ENCODE measurements at places on chromosomes 7 and 10.

- DNase-seq: peak; percentile 73
Observed at GRCh38 chr10:119416855-119417254, 125.7 kb downstream of the RGS10 start.

DNA sequence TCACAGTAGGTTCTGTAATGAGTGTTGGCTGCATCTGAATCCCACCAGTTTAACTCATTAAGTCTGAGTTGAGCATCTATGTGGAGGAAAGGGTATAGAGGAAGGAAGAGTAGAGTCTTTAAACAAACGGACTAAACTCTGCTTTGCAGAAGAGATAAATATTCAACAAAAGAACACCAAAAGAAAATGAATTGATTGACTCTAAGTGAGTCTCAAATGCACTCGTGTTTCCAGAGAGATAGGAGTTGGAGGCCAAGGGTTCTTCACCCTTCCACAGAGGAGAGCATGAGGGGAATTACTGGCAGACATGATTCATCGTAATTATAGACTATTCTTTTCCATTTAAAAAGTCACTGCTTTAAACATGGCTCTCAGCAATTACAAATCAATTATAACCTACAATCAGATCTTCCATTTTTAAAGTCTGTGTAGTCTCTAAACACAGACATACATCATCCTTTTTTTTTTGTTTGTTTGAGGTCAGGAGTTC, 56.3 kb downstream of the PLPP4 start:
- DNase-seq: no peak

DNA sequence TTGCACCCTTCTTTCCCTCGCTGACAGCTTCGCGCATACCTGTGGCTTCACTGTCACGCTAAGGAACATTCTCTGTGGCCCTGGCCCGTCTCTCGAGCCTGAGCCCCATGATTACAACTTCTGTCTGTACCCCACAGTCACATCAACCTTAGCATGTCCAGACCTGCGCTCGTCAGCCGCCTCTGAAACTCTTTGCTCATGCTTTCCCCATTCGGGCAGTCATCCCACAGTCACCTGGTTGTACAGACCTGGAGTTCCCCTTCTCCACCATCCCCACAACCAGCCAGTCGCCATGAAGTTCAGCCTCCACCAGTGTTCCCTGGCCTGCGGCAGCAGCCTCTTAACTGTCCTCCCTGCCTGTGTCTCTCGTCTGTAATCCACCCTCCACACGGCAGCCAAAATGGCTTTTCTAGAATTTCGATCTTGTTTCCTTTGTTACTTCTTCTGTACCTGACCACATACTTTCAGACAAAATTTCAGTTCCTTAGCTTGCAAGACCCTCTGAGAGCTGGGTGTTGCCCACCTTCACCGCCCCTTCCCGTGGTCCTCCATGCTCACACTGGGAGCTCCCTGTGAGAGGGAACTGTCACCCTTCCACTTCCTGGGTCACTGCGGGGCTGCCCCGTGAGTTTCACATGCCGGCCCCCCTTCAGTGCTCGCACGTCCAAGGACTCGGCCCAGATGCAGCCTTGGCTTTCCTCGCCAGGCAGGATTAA, 229.2 kb downstream of the CELF2 start:
- DNase-seq: no peak

- DNase-seq: no peak
Observed at GRCh38 chr10:113326160-113327111, 226.4 kb upstream of the HABP2 start.

- no peak for DNase-seq
Observed at GRCh38 chr10:117972168-117972837, 74.4 kb downstream of the RAB11FIP2 start.

DNA sequence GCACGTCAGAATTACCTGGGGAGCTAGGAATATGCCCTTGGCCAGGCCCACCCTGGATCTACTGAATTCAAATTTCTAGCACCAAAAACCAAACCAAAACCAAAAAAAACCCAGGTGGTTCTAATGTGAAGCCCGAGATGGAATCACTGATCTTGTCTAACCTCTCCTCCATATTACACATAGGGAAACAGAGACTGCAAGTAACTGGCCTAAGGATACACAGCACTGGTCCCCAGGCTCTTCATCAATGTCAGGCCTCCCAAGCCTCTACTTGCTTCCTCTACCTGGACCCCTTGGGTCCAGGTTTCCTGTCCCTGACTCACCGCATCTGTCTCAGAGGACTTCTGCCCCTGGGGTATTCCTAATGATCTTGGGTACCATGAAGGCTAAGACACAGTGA, 30.7 kb downstream of the ZCCHC24 start:
- DNase-seq: no peak

DNA sequence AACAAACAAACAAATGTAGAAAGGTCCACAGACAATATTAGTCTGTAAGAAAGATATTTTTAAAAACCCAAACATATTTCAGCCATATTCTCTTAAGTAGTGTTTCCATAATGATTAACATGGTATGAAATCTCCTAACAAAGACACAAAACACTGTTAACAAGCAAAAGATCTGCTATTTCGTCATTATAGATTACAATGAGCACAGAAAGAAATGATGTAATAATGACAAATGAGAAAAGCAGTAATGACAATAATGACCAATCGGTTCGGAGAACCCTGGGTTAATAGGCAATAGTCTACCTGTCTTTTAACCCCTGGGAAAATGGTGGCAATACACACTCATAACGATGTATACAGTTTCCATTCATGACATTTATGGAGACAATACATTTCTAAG, 39.5 kb upstream of the NCAPG2 start:
- DNase-seq: no peak

DNA sequence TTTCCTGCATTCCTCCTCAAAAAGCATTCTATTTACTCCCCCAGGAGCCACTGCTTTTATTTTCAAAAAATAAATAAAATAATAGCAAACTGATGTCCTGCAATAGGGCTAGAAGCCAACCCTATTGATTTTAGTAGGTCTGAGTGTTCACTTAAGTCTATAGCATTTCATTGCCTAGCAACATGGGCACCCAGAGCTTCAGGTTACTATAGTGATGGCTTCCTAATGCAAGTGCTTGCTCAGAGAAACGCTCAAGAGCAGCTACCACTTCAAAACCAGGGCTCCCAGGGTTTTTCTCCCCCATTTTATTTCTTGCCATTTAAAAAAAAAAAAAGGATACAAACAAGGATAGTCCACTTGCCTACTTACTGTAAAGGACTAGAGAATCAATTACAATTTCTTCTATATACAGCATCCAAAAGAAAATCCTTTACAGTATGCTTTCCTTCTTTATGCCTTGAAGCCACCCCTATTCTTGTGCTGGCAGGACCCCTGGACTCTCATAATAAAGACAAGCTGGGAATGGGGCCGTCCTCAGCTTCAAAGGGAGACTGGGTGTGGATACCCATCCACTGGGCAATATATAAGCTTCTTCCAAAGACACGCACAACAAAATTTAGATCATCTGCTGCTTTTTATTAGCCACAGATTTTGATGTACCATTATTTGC, 133.3 kb downstream of the VPS41 start:
- DNase-seq: no peak

DNA sequence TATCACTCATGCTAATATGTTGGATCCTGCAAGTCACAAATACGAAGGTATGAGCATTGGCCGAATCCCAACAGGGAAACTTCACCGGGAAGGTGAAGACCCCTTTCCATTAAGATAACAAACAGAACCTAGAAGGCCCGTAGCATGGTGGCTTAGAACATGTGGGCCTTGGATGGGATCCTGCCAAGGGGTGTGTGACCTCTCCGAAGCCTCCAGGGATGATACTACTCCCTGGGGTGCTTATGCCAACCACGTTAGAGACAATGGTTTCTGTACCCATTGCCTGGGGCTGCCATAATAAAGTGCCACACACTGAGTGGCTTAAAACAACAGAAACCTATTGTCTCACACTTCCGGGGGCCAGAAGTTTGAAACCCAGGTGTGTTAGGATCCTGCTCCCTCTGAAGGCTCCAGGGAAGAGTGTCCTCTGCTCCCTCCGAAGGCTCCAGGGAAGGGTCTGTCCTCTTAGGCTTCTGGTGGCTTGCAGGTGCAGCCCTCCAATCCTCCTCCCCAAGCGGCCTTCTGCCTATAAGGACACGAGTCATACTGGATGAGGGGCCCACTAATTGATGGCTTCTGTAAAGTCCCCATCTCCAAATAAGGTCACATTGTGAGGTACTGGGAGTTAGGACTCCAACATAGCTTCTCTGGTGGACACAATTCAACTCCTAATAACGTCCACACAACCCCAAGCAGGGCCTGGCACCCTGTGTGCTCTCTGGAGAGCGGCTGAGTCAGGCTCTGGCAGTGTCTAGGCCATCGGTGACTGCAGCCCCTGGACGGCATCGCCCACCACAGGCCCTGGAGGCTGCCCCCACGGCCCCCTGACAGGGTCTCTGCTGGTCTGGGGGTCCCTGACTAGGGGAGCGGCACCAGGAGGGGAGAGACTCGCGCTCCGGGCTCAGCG, 992 bp upstream of the MGMT start:
- DNase-seq: no peak

GRCh38 chr10:67520924-67521520, 175.0 kb downstream of the CTNNA3 start:
- no peak for DNase-seq

DNA sequence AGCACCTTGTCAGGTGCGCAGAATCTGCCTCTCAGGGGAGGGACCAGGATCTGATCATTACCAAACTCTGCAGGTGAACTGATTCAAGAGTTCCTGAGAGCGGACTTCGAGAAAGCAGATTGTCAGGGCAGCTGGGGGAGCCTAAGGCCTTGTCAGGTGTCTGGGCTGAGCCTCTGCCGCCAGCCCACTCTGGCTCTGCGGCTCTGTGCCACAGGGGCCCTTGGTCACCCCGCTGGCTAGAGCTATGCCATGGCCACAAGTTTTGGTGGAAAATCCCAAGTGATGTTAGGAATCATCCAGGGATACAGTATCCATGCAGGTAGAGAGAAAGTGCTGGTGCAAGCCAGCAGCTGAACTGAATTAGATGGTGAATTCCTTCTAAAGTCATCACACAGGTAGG, 4.2 kb downstream of the ADAMTS14 start:
- no peak for DNase-seq

DNA sequence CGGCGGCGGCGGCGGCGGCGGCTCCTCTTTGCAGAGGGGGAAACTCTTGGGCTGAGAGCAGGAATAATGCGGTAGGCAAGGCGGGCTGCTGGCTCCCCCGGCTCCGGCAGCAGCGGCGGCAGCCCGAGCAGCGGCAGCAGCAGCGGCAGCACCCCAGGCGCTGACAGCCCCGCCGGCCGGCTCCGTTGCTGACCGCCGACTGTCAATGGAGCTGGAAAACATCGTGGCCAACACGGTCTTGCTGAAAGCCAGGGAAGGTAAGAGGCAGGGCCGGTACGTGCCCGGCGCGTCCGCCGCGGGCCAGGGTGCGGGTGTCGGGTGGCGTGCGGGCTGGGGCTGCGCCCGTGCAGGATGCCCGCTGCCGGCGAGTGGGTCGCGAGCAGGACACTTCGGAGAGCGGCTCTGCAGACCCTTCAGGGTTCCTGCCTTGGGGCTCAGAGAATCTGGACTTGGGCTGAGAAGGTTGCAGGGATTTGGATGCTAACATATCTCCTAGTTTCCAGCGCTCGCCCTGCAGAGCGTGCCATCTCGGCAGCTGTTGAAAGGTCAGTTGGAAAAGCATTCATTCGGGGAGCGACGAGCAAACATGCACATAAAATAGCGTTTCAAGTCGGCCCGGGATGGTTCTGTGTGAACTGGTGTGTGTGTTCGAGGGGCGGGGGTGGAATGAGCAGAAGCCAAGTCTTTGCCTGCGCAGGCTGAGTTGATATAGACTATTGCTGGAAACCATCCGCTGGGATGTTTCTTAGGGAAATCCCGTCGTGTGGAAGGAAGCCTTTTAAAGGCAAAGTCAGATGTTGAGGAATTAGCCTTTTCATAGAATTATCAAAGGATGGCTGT, 562 bp downstream of the GRK5 start:
- peak; percentile 47 for DNase-seq

GRCh38 chr7:100159099-100159623, 638 bp upstream of the TRAPPC14 start:
- no peak for DNase-seq

DNA sequence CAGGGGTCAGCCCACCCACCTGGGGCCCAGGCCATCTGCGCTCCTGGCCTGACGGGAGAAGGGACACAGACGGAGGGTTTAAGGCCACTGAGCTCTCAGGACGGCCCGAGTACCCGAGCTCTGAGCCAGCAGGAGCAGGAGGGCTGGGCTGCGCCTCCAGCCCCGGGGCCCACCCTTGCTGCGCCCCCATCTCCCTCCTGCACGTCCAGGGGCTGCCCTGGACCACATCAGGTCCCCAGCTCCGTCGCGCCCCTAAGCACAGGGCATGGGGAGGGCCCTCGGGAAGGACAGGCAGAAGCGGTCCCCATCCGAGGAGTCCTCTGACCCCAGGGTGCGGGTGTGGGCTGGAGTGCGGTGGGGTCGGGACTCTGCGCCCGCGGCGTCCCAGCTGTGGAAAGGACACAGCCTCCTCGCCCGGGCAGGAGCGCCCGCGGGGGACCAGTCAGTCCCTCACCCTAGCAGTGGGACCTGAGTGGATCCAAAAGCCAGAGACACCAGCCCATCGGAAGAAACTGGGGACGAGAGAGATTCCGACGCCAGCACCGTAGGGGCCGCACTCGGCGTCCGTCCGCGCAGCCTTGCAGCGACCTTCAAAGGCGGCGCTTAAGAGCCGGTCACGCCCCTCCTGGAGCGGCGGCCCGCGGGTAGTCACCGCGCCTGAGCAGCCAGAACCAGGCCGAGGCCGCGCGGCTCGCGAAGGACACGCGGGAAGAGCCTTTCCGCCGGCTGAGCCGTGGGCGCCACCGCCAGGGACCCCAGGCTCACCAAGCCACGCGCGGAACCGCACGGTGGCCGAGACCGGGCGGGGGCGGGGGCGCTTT, 15.9 kb downstream of the CAMK2B start:
- DNase-seq: peak; percentile 74

DNA sequence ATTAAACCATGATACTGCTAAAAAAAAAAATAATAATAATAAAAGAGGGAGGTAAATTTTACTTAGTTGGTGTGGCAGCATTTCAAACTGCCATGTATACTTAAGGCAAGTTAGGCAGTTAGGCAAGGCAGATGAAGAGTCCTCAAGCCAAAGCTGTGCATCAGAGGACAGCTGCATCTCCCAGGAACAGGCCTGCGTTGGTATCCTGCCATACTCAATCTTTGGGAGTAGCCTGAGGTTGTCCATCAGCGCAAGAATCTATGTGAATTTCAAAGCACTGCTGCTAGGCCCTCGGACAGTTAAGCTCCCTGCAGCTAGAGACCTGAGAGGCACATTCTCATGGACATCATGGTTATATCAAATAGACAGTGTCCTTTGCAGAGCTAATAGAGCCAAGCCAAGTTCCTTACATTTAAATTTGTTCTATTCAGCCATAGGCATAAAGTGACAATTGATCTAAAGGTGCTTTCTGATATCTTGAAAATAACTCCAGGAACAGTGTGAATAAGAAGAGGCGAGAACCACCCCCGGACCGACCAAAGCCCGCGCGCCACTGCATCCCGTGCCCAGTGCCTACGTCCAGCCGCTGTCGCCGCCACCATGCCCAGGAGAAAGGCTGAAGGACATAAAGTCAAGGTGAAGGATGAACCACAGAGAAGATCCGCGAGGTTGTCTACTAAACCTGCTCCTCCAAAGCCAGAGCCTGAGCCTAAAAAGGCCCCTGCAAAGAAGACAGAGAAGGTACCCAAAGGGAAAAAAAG, 310.6 kb downstream of the SEMA3D start:
- DNase-seq: no peak

GRCh38 chr7:78329001-78329655, 530.6 kb downstream of the PHTF2 start:
- DNase-seq: no peak

GRCh38 chr7:48551652-48552051, 372.7 kb upstream of the CDC14C start:
- no peak for DNase-seq

Data from left ventricle myocardium inferior (tissue), 1 donor.